ENCODE measurements at places on chromosomes 3 and 15.

DNA sequence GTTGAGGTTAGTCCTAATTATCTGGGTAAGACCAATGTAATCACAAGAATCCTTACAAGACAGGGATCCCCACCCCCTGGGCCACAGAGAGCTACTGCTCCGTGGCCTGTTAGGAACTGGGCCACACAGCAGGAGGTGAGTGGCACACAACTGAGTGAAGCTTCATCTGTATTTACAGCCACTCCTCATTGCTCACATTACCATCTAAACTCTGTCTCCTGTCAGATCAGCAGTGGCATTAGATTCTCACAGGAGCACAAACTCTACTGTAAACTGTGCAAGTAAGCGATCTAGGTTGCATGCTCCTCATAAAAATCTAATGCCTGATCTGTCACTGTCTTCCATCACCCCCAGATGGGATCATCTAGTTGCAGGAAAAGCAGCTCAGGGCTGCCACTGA lies 58.5 kb upstream of the CRBN start:
- no peak for DNase-seq

- DNase-seq: no peak
These were observed 284.2 kb upstream of the ATP11B start for GRCh38 chr3:182508919-182509711.

DNA sequence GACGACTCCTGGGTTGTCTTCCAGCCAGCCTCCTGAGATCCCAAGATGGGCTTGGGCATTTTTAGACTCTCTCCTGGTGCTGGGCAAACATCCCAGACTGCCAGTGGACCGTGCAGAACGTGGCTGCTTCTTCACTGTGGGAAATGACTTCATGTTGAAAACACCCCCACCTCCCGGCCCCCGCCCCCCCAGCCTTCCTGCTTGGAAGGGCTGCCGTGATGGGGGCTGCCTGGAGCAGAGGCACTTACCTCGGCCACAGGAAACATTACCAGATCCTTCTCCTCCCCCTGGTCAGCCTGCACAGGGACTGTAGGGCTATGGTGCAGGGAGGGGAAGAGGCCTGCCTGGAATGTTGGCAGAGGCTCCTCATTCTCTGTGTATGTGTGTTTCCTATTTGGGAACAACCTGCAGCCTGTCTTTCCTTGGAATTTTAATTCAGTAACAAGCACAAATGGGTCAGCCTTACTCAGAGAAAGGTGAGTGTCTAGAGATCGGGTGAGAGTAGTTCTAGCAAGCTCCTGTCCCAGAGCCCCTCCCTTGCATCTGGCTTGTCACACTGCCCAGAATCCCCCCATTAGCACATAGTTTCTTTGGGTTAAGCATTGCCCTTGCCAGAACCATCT lies 90.8 kb downstream of the ANP32A start:
- no peak for DNase-seq

GRCh38 chr3:127949446-127950055 lies 34.5 kb downstream of the KBTBD12 start:
- DNase-seq: no peak

DNA sequence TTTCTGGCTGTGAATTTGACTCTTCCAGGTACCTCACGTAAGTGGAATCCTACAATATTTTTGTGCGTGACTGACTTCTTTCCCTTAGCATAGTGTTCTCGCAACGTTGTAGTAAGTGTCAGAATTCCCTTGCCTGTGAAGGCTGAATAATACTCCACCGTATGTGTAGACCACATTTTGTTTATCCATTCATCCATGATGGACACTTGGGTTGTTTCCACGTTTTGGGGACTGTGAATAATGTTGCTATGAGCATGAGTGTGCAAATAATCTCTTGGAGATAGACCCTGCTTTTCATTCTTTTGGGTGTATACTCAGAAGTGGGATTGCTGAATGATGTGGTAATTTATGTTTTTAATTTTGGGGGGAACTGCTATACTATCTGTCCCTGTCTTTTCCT lies 82.2 kb downstream of the APBA2 start:
- no peak for DNase-seq

GRCh38 chr15:90564051-90564450 lies 34.3 kb downstream of the CRTC3 start:
- DNase-seq: no peak

DNA sequence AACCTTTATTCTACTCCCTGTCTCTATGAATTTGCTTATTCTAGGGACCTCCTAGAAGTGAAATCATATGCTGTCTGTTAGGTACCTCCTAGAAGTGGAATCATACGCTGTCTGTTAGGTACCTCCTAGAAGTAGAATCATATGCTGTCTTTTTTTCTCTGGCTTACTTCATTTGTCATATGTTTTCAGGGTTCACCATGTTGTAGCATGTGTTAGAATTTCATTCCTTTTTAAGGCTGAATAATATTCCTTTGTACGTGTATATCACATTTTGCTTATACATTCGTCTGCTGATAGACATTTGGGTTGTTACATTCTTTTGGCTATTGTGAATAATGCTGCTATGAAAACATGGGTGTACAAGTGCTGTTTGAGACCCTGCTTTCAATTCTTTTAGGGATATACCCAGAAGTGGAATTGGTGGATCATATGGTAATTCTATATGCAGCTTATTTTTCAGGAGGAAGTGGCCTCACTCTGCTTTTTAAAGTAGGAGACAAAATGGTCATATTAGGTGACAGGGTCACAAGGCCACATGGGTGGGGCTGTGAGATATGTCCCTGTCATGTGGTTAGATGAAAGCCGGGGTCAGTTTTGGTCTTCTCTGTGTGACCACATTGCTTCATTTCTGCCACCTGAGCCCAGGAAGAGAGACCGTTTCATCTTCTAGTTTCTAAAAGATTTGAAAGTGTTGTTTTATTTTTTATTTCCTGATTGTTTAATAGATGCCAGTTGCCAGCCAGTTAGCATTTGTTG lies 76.7 kb downstream of the FLNB start:
- DNase-seq: no peak

- DNase-seq: no peak
These were observed 49.7 kb upstream of the DPH6 start for GRCh38 chr15:35595656-35596055.

DNA sequence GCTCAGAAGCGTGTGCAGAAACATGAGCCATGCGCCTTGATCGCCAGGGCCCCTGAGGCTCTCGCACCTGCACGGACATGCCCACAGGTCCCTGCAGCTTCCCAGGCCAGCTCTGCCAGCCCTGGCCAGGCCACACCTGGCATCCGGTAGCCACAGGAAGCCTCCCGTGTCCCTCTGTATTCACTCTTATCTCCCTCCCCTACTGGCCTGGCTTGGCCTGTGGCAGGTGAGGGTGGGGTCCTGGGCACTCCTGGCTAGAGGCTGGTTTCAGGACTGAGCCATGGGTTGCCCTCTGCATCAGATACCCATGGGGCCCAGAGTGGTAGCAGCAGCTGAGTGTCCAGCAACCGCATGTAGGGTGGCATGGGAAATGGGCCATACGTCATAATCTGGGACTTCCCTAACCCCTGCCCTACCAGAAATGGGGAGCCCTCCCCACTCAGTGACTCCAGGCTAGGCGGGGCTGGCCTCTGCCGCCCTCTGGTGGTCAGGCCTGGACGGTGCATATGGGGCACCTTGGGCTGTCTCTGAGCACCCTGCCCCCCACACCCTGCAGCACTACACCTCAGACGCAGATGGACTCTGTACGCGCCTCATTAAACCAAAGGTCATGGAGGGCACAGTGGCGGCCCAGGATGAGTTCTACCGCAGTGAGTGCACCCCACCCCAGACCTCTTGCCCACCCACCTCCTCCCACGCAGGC lies 12.6 kb upstream of the LMAN1L start:
- peak; percentile 59 for DNase-seq

GRCh38 chr3:111684640-111685039 lies 89.5 kb upstream of the ZBED2 start:
- DNase-seq: no peak

DNA sequence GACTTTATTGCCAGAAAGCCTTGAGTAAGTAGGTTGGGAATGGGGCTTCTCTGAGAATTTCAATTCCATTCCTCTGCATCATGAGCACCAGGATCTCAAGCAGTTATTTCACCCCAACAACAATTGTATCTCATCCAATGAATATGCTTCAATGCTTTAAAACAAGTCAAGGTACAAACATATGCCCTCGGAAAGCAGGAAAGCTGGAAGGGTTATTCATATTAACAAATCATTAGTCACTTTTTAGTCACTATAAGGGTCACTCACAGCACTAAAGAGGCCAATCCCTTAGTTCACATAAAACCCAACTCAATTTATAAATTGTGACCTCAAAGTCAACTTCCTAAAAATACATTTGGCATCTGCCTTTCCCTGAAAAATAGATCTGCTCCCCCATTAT lies 16.2 kb downstream of the MB21D2 start:
- no peak for DNase-seq

GRCh38 chr15:71588746-71589145 lies 221.6 kb upstream of the NR2E3 start:
- DNase-seq: no peak

GRCh38 chr3:153219146-153219545 lies 57.1 kb downstream of the RAP2B start:
- DNase-seq: no peak

GRCh38 chr3:134381831-134382442 lies 7.7 kb upstream of the AMOTL2 start:
- DNase-seq: no peak

DNA sequence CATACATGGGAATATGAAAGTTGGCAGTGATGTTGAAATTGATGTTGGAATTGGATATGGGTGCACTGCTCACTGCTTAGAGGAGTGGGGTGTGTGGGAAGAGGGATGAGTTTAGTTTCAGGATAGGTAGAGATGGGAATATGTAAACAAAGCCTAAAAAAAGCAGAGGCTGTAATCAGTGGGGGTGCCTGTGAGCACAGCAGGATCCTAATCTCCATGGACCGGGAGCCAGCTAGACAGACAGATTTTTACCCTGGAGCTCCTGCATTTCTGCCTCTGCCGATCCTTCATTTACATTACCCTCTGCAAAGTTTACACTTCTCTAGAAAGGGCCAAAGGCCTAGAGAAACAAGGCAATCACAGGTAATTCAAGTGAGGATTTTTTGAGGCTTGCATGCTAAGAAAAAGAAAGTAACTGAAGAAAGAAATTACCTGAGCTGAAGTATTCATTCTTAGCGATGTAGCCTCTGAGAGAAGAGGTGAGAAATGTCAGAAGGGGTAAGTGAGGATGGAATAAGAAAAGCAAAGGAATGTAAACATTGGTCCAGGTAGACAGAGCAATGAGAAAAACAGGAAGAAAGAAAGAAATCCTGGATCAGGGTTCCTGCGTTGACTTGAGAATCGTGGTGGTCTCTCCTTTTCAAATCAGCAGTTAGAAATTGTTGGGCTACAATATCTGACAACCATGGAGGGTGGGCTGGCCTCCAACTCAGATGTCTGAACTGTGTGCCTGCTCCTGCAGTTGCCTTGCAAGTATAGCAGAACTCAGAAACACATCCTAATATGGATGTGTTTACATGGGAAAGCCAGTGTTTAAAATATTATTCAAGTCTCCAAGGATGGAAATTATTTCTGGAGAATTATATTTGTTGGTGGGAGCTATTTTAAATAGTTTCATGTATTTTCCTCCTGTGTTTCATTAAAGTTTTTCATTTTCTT lies 79.8 kb downstream of the CRTC3 start:
- DNase-seq: no peak

DNA sequence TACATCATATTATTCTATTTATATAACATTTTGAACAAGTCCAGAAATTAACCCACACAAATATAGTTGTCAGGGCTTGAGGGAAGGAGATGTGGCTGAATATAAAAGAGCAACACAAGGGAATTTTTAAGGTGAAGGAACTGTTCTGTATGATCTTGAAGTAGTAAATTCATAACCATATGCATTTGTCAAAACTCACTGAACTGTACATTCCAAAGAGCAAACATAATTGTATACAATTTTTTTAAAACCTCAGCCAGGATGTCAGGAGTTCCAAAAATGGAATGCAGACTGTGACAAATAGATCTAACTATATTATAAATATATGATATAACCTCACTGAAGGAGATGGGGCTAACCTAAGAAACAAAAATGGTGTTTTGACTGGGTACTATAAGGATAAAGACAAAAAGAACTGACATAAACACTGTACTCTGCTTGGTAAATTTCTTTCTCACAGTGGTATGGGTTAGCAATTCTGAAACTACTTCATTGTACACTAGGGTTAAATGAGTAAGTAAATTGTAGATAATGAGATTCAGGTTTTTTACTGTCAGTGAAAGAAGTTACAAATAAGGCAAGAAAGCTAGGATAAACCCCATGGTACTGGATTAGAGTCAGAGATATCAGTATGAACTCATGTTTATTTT lies 14.4 kb downstream of the GOLGB1 start:
- no peak for DNase-seq

GRCh38 chr3:15616053-15616452 lies 14.5 kb downstream of the BTD start:
- no peak for DNase-seq

GRCh38 chr15:69236505-69236904 lies 62.2 kb upstream of the PAQR5 start:
- no peak for DNase-seq

- no peak for DNase-seq
These were observed 61.9 kb downstream of the TM4SF4 start for GRCh38 chr3:149536429-149536828.

GRCh38 chr15:77564938-77565337 lies 67.8 kb downstream of the LINGO1 start:
- DNase-seq: no peak

GRCh38 chr15:33119273-33119672 lies 75.2 kb downstream of the FMN1 start:
- DNase-seq: no peak

- DNase-seq: no peak
These were observed 114.8 kb downstream of the WDR72 start for GRCh38 chr15:53644660-53645059.

GRCh38 chr3:70360979-70361760 lies 48.7 kb upstream of the MDFIC2 start:
- no peak for DNase-seq

- no peak for DNase-seq
These were observed 617.2 kb upstream of the NR2F2 start for GRCh38 chr15:95713324-95713723.

- peak; percentile 58 for DNase-seq
These were observed 12.9 kb downstream of the C15orf62 start for GRCh38 chr15:40782609-40783227.

GRCh38 chr3:97950360-97950759 lies 21.9 kb downstream of the RIOX2 start:
- no peak for DNase-seq

DNA sequence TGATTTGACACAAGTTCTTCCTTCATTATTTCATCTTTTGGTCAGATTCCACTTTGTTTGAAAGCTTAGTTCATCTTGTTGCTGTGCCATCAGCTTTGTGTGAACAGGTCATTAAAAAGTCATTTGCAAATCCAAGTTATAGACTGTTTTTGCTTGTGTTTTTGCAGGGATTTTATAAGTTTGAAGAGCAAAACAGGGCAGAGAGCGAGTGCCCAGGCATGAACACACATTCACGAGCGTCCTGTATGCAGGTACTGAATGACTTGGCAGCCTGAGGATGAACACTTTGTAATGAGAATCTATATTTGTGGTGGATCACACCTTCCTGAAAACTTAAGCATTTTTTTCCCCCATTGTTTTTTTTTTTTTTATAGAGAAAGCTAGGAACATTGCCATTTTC lies 60.6 kb upstream of the SAMMSON start:
- no peak for DNase-seq

Measured in NCI-H460 (cell line).